ENCODE measurements at places on chromosomes 1 and 21.

- no peak for DNase-seq
Observed at GRCh38 chr1:85326851-85327250, 50.4 kb upstream of the BCL10 start.

- no peak for DNase-seq
Observed at GRCh38 chr1:41155105-41155504, 87.0 kb downstream of the SCMH1 start.

DNA sequence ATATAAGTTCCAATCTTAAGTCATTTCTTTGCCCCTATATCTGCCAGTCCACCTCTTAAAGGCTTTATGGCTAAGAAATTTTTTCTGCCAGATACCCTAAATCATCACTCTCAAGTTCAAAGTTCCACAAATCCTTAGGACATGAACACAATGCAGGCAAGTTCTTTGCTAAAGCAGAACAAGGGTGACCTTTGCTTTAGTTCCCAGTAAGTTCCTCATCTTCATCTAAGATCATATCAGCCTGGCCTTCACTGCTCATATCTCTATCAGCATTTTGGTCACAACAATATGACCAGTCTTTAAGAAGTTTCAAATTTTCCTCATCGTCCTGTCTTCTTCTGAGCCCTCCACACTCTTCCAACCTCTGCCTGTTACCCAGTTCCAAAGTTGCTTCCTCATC is 402.2 kb upstream of the RUNX1 start:
- no peak for DNase-seq

- DNase-seq: no peak
Observed at GRCh38 chr1:117335376-117336086, 31.7 kb upstream of the MAN1A2 start.

GRCh38 chr1:36321119-36321951 is 2.1 kb downstream of the EVA1B start:
- peak; percentile 40 for DNase-seq

- DNase-seq: no peak
Observed at GRCh38 chr1:7493711-7494454, 277.2 kb upstream of the VAMP3 start.

DNA sequence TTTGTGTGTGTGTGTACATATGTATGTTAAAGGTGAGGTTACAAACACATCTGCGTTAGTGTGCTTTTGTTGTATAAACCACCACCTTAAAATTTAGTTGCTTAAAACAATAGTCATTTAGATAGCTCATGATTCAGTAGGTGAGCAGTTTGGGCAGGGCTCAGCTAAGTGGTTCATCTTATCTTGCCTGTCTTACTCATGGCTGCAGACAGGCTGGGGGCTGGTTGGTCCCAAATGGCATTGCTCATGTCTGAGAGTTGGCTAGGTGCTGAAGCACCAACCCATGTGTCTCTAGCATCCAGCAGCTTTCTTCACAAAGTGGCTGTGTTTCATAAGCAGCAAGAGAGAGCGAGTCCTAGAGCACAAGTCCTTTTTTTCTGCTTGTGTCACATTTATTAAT is 91.4 kb downstream of the MACF1 start:
- no peak for DNase-seq

- DNase-seq: no peak
Observed at GRCh38 chr1:165441166-165441880, 3.6 kb downstream of the RXRG start.

DNA sequence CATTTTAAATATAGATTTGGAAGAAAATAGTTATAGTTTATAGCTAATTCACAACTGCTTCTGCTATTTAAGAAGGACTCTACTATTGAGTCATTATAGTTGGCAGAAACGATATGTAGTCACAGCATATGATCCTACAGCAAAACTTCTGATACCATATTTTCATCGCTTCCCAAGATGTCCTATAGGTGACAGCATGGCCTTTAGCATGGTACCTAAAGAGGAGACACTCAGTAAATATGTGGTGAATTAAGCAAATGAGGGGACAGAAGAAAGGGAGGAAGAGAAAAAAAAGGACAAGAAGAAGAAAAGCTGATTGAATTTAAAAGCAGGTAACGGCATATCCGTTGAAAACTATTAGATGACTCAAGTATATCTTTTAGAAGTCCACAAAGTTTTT is 77.2 kb downstream of the PTGER3 start:
- no peak for DNase-seq

- no peak for DNase-seq
Observed at GRCh38 chr1:201015551-201016091, 7.9 kb downstream of the KIF21B start.

DNA sequence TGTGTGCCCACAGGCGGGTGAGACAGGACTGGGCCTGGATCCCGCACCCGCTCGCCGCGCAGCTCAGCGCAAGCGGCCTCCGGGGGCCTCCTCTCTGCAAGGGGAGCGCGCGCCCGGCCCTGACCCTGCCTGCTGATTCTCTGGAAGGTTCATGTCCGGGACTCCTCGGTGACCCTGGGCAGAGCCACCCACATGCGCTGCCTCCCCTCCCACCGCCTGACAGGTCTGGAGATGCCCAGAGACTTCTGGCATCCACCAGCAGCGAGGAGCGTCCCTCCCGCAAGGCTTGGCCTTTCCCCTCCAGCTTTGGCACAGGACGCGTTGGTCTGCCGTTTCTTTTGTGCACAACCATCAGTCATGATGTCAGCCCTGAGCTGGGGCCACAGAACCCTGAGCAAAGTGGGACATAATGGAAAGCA is 42.0 kb upstream of the COL6A2 start:
- no peak for DNase-seq

DNA sequence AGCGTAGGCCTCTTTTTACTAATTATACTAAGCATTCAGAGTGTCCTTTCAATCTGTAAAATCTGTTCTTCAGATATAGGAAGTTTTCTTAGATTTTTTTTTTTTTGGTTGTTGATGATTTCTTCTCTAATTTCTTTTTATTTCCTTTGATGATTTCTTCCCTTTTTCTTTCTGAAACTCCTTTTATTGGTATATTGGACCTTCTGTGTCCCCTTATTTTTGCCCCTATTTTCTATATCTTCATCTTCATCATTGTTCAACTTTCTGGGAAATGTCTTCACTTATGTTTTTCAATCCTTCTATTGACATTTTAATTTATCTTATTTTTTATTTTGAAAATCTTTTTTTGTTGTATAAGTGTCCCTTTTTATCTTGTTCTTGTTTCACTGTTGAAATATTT is 17.2 kb upstream of the SYT14 start:
- DNase-seq: no peak

DNA sequence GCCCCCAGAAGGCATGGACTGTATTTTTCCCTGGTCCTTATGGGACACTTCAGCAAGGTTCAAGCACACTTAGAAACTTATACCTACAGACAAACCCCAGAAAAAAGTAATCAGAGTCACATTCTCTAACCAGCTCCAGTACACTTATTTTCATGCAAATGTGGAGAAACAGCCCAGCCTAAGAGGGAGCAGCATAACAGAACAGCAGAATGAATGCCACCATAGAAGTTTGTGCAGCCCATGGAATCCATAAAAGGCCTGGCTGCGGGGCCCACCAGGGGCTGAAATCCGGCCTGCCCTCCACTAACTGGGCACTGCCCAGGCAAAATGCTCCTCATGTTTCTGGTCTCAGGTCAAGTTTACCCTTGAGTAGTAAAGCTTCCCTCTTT is 60.4 kb upstream of the ATP1A1 start:
- DNase-seq: no peak

- DNase-seq: no peak
Observed at GRCh38 chr1:223756806-223757700, 44.7 kb downstream of the CAPN2 start.

- no peak for DNase-seq
Observed at GRCh38 chr1:50099654-50100053, 9.1 kb upstream of the ELAVL4 start.

DNA sequence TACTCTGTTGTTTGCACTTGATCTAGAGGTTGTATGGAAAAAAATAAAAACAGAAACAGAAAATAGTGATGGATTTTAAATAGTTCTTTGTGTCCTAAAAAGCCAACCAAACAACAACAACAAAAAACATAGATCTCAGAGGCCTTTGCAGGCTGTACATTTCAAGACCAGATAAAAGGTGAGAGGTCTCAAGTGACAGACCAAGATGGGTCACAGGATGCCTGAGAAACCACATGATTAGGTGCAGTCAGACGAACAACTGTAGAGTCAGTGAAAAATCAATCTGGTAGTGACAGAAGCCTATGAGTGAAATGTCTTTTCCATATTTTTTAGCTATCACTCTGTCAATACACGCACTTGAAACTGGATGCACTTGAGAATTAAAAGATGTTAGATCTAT is 193.5 kb upstream of the SAMSN1 start:
- DNase-seq: no peak

GRCh38 chr1:1391225-1391624 is 7.9 kb downstream of the CCNL2 start:
- no peak for DNase-seq

DNA sequence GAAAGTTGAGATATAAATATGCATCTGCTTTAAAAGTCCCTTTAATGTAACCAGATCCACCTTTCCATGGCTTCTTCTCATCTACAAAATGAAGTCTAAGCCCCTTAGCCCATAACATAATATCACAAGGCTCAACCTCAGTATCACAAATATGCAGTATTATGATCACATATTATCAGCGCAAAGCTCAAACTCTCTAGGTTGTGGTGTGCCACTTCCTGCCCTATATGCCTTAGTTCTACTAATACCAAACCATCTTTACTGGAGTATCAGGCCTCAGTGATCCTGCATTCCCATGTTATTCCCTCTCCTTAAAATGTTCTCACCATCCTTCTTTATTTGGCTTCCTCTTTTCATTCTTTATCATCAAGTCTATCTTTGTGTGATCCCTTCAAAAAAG is 301.8 kb downstream of the NEGR1 start:
- no peak for DNase-seq

GRCh38 chr1:230174041-230174440 is 107.0 kb downstream of the GALNT2 start:
- no peak for DNase-seq

DNA sequence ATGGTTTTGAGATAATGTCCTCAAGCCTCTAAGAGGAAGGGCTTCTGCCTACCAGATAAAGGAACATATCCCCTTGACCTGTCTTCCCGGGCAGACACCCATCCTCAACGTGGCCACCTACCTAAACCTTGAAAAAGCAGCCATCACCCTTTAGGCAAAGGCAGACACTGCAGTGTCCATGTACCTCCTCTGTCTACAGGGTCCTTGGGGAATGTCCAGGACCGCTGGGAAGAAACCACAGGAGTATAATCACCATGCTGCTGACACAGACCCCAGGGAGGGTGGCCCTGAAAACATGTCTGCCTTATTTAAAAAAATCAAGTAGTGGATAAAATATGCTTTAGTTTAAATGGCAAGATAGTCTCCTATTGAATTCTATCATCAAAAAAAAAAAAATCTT is 16.6 kb downstream of the BCAR3 start:
- no peak for DNase-seq

- DNase-seq: no peak
Observed at GRCh38 chr1:168506204-168506819, 37.5 kb downstream of the XCL2 start.

- no peak for DNase-seq
Observed at GRCh38 chr1:8419861-8420260, 101.9 kb downstream of the SLC45A1 start.

DNA sequence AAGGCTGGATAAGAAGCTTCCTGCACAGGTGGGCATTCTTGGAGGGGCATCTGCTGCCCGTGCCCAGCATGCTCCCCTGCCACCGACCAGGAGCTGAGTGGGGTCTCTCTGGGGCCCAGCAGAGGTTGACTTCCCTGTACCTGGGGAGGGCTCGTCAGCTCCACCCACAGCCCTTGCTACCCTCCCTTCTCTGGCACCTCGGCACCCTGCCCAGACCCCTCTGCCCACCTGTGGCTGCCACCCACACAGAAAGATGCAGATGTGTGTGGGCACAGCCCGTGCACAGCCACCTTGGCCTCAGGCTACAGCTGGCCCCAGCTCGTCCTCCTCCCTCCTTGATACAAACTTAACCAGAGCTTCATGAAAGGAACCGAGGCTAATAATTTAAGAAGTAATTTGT is 241.2 kb upstream of the VAMP3 start:
- DNase-seq: no peak

GRCh38 chr1:209692745-209693504 is 11.7 kb upstream of the HSD11B1 start:
- peak; percentile 65 for DNase-seq

- peak; percentile 39 for DNase-seq
Observed at GRCh38 chr1:200409203-200409760, 554 bp downstream of the ZNF281 start.

DNA sequence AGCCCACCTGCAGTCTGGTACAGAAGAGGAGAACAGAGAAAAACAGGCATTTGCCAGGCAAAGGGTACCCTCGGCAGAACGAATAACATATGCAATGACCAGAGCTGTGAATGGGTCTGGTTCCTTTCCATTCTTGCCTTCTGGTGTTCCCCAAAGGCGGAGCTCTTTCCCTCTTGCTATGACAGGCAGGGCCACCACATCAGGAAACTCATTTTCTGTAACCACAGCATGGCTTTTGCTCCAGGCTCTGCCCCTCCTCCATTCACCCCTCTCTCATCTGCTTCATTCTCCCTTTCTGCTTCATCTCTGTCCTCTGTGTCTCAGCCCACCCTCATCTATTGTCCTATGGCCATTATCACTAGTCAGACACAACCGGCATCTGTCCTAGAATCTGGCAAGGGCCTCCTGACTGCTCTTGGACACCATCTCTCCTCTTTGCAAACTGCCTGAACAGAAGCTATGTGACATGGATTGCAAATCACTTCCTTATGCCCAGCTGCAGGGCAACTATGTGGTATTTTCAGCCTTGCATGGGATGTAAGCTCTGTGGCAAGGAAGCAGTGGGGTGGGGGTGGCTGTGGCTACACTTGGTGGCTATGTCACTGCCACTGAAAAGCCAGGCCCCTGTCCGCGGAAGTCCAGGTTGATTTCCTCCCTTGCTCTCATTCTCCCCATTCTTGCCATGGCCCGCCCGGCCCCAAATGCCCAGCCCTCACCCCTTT is 78.8 kb upstream of the ABCD3 start:
- DNase-seq: no peak

DNA sequence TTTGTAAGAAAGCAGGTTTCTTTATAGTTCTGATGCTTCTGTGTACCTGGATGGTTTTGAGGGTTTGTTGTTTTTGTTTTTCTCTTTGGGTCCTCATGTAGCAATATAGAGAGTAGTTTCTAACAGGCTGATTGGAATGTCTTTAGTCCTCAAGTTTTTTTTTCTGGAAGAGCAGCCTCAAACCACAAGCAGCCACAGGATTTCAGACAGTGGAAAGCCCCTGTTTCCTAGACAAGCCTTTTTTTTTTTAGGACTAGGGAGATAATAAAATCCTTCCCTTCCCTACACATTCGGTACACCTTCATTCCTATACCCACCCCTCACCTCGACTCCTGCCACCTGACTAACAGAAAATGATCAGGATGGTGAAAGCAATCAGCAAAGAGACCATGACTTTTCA is 47.6 kb downstream of the ACP6 start:
- DNase-seq: no peak

DNA sequence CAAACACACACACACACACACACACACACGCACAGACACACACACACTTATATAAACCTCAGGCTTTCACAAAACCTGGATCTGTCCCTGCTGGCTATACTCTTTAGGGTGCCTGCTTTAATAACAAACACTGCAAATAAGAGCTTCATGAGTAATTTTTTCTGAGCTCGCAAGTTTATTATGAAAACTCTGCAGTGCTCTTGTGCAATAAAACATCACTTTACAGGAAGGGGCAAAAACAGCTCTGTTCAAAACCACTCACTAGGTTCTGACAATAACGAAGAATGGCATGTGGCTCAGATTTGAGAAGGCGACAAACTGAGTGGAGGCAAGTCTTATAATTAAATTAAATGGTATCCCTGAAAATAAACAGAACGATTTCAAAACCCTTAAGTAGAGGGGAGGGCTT is 42.6 kb upstream of the CTPS1 start:
- no peak for DNase-seq

GRCh38 chr1:147235822-147236221 is 6.7 kb upstream of the CHD1L start:
- DNase-seq: no peak
